Skin of body (tissue), 3 donors: ENCODE measurements at places on chromosomes 16 and 17.
A peak's percentile ranks its signal among the peaks of the same experiment; 100 is the strongest.

DNA sequence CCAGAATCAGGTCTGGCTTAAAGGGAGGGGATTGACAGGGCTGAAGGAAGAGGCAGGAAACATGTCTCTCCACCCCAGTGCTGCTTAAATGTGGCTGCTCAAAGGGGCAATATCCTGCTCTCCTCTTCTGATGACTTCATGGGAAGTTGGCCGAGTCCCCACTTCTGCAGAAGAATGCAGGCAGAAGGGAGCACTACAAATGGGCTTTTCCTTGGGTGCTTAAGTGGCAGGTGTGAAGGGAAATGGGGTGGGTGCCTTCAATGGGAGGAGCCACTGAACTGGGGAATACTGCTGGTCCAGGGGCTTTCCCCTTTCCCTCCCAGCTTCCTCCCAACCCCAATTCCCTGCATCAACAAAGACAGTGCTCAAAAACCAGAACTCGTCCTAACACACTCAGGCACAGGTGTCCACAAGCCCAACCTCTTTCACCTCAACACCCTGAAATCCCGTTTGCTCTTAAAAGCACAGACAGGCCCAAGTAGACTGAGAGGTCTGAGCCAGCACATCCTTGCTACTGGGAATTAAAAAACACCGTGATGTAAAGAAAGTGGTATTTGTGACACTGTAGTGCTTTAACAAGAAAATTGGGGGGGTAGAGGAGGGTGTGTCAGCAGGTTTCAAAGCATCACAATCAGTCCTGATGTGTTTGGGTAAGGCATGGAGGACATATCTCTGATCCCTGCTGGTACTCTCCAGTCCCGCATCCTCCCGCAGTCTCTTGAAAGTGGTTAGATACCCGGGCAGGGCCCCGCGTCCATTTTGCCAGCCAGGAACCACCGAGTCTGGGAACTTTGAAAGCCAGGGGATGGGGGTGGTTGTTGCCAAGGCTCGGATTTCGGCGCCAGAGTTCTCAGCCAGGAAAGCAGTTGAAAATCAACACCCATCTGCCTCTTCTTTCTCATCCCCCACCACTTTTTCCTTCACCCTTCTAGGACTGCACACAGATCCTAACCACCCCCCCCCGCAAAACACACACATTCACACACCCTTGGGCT, 1.6 kb downstream of the CA10 start:
- DNase-seq: no peak

DNA sequence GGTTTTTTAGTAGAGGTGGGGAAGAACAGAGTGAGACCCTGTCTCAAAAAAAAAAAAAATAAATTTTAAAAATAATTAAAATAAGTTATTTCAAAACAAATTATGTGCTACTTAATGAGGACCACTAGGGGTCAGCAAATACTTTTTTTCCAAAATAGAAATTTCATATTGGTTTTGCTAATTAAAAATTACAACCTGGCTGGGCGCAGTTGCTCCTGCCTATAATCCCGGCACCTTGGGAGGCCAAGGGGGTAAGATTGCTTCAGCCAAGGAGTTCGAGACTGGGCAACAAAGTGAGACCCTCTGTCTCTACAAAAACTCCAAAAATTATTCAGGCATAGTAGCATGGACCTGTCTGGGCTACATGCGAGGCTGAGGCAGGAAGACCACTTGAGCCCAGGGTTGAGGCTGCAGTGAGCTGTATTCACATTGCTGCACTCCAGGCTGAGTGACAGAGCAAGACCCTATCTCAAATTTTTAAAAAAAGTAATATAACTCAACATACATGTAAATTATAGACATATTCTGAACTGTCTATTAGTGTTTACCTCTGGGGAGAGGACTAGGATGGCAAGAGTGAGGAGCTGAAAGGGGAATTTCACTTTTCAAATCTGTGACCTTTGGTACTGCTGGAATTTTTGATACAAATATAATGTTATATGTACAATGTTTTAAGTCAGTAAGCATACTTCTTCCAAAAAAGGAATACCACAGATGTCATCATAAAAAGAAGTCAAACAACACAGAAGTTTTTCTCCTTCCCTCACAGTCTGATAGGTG, 8.1 kb downstream of the MEIOB start:
- no peak for DNase-seq

DNA sequence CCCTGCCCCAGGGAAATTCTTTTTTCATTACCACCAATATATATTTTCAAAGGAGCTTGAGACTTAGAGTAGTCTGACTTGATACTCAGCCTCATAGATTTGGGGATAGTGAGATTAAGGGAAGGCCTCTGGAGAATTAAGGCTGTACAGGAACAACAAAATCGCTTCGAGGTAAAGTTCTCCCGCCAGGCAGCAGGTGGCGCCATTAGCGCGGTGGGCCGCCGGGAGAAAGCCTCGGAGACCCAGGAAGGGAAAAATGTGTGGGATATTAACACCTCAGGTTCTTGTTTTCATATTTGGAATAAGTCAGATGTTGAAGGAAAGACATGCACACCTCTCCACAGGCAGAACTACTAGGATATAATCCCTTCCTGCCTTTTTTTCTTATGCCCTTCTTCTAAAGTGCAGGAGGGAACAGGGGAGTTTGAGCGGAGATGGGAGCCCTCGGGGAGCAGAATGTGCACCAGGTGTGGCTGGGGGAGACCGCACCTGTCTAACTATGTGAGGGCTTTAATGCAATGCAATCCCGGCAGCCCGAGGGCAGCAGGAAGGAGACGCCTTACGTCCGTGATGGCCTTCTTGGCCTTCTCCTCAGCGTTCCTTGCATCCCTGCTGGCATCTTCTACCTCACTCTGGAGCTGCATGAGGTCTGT, 25.9 kb downstream of the MYH3 start:
- no peak for DNase-seq

- no peak for DNase-seq
These were observed 67.5 kb downstream of the AMFR start for GRCh38 chr16:56357765-56358322.

- no peak for DNase-seq
These were observed 48.5 kb downstream of the SETD6 start for GRCh38 chr16:58563775-58564174.

DNA sequence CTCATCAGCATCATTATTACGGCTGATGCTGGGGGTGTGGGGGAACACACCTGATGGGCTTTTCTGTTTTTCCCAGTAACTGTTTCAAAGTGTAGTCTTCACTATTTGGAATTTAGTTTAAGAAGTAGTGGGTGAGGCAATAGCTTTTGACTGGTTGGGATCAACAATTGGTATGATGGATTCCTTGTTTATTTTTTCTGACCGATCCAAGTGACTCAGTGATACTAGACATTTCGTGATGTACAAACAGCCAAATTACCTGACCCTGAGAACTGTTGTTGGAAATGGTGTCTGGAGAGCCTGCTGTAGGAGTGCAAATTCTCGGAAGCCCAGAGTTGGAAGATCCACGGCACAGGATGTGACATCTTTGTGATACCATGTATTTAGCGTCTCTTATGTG, 204.2 kb downstream of the PRKCA start:
- DNase-seq: no peak

GRCh38 chr16:15607700-15608396, 35.1 kb downstream of the MARF1 start:
- no peak for DNase-seq

- peak; percentile 92 for DNase-seq
These were observed 826 bp upstream of the TLCD1 start for GRCh38 chr17:28726627-28727491.

- DNase-seq: no peak
These were observed 7.3 kb downstream of the TADA2A start for GRCh38 chr17:37413875-37414519.

DNA sequence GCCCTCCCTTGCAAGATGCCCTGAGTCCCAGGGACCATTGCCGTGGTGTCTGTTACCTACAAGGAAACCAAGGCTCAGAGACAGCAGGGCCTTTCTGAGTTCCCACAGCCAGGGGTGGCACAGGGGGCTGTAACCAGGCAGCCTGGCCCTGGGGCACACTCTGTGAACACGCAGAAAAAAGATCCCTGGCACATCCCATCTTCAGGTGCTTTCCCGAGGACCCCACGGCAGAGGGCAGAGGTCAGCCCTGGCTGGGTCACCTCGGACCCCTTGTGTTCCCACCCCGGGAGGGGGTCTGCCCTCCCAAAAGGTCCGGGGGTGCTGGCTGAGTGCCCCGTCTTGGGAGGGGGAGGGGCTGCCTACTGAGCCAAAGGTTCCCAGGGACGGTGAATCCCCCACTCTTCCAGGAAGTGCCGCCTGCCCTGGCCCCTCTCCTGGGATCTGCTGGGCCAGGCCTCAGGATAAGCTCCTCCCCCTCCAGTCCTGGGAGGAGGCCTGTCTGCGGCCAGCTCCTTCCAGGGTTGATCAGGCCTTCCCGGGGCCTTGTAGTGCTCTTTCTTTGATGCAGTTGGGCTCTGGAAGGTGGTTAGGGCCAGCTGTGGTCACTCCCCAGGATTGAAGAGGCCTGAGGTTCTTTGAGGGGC, 8.1 kb downstream of the GLIS2 start:
- no peak for DNase-seq

GRCh38 chr16:49832177-49832576, 23.7 kb downstream of the ZNF423 start:
- DNase-seq: no peak

- no peak for DNase-seq
These were observed 396.4 kb upstream of the CCL2 start for GRCh38 chr17:33858682-33859081.

GRCh38 chr17:39549747-39550573, 57.8 kb downstream of the NEUROD2 start:
- DNase-seq: no peak

GRCh38 chr16:12172343-12172742, 195.8 kb downstream of the SNX29 start:
- DNase-seq: no peak

DNA sequence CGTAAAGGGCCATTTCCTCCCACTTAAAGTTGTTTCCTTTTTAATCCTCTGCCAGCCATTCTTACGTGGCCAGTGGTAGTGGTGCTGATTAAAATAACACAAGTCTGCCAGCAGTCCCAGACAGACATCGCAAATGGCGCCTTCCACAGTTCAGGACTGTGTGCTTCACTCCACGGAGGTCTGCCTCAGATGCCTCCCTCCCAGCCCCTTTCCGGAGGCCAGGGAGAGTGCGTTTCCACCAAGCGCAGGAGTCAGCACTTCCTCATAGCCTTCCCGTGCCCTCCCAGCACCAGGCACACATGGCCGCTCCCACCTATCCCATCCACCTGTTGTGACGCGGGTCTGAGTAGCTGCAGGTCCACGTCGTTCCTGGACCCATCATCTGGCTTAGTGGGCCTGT, 205.6 kb downstream of the RPTOR start:
- no peak for DNase-seq

- no peak for DNase-seq
These were observed 12.1 kb downstream of the CUEDC1 start for GRCh38 chr17:57943140-57943539.

GRCh38 chr17:42406615-42407288, 16.3 kb downstream of the CAVIN1 start:
- DNase-seq: no peak

- no peak for DNase-seq
These were observed 108.5 kb downstream of the NLK start for GRCh38 chr17:28151001-28151400.

DNA sequence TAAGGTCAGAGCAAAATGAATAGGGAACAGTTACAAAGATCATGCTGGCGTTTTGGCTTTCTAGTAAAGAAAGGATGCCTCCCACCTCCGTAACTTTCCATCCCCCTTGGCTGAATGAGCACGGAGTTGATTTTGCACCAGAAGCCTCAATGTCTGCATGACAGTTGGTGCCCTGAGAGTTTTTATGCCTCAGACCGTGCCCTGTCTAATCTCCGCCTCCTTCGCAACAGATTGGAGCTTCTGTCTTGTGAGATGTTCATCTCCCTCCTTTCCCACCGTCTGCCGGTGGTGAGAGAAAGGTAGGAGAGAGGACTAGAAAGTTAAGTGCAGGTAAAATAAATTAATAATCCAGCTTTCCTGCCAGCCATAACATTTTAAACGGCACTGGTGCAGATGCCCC, 1.9 kb downstream of the HS3ST4 start:
- no peak for DNase-seq

DNA sequence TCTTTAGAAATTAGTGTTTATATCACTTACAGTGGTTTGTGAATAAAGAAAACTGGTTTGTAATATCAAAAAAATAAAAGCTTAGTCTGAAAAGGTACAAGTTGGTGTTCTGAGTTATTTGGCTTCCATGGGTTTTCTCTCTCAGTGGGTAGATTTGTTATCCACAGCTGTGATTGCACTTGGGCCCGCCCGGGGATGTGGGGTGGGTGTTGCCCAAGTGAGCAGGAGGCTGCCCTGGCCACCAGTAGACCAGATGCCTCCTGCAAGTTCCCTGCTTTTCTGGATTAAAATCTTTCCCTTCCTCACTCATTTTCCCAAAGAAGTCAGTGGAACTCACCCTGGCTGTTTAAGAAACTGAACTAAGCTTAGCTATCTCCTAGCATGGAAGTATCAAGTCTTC, 380.6 kb downstream of the RBFOX1 start:
- no peak for DNase-seq

- no peak for DNase-seq
These were observed 6.7 kb downstream of the BAHCC1 start for GRCh38 chr17:81401723-81402529.

DNA sequence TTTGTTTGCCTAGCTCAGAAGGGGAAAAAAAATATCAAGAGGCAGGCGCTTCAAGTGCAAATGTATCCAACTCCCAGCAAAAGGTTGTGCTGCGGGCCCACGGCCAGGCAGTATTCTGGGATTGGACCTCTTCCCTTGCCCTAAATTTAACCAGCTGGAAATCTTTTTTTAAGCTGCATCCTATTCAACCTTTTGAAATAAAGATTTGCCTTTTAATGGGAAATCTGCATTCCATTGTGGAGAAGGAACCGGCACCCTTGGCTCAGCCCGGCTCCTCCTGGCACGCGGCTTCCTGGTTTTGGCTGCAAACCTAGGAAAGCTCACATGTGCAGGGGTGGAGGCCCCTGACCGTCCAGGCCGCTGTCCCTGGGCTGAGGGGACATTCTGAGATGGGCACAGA, 38.8 kb upstream of the ENPP7 start:
- DNase-seq: no peak

- no peak for DNase-seq
These were observed 108.2 kb downstream of the N4BP1 start for GRCh38 chr16:48501516-48502377.

GRCh38 chr17:35170968-35171771, 23.0 kb downstream of the SLC35G3 start:
- no peak for DNase-seq

DNA sequence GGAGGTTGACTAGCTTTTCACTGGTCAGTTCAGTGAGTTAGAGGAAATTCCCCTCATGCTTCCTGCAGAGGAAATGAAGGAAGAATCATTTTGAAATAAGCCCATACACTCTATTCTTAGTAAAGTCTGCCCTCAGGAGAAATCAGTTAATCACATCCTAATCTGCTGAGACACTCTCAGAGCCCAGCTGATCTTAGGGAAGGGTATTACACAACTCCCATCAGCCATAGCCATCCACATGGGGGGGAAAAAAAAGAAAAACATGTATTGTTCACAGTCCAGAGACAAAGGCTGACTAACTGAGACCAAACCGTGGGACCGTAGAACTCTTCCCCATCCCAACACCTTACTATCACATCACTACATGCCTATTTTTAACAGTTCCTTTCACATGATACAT, 722.3 kb downstream of the CDH8 start:
- no peak for DNase-seq
